ENCODE measurements at places on chromosomes 6 and 20.
A peak's percentile ranks its signal among the peaks of the same experiment; 100 is the strongest.

GRCh38 chr6:3406891-3407809 is 49.7 kb downstream of the SLC22A23 start:
- no peak for DNase-seq

DNA sequence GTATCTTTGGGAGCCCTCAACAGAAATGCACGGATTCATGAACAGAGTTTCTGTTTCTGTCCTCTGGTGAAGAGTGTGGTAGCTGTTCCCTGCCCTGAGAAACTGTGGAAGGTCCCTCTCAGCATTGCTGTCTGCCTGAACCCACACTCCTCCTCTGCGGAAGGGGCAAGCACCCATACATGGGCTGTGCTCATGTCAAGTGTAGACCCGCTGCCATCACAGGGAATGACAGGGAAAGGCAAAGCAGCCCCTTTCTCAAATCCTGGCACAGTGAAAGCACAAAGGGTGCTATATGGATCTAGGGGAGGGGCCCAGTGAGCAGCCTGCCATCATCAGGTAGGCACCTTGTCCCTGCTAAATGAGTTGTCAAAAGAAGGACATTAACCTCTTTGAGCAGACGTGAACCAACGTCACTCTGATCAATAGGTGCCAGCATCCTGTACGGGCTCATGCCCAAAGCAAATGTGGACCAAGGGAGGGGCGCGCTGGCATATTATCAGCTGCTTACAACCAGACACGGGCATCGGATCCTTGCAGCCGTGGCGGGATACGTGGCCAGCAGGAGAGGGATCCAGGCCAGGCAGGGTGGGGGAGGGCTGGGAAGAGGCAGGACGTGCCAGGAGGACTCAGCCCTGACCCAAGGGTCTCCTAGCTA is 231.2 kb upstream of the PMEPA1 start:
- no peak for DNase-seq

- DNase-seq: no peak
Measured at GRCh38 chr6:156464100-156464878, 312.9 kb upstream of the ARID1B start.

DNA sequence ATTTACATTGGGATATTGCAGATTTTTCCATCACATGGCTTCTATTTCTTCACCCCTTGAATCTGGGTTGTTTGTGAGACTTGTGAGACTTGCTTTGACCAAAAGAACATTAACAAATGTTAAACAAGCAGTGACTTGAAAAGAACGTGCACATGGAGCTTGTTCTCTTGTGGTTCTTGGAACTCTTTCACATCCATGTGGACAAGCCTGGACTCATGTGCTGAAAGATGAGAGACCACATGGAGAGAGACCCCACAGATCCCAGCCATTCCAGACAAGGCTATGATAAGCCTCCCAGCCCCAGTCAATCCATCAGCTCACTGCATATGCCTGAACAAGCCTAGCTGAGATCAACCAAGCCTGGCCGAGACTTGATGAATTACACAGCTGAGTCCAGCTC is 1365.7 kb upstream of the GJE1 start:
- DNase-seq: no peak

- DNase-seq: no peak
Measured at GRCh38 chr20:24970030-24970553, 21.0 kb downstream of the CST7 start.

- no peak for DNase-seq
Measured at GRCh38 chr6:145087034-145087433, 648.3 kb downstream of the EPM2A start.

GRCh38 chr20:57484772-57485171 is 40.2 kb downstream of the CTCFL start:
- no peak for DNase-seq

GRCh38 chr6:45732731-45733130 is 282.9 kb downstream of the CLIC5 start:
- no peak for DNase-seq

DNA sequence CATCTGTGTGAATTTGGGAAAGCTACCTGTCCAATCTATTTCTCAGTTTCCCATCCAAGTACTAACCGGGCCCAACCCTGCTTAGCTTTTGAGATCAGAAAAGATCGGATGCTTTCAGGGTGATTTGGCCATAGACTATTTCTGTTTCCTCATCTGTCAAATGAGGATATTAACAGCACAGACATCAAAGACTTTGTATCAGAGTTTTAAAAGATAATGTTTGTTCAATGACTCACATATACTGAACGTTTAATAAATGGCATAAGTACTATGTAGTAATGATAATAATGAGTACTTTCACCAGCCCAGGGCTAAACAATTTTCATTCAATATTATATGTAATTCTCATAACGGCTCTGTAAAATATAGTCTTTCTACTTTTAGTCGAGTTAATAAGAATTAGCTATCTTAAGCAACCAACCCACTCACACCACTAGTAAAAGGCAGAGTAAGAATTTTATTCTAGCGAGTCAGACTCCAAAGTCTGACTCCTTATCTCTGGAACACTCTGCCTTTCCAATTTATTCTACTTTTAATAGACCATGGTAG is 216.5 kb downstream of the ARHGAP18 start:
- no peak for DNase-seq

DNA sequence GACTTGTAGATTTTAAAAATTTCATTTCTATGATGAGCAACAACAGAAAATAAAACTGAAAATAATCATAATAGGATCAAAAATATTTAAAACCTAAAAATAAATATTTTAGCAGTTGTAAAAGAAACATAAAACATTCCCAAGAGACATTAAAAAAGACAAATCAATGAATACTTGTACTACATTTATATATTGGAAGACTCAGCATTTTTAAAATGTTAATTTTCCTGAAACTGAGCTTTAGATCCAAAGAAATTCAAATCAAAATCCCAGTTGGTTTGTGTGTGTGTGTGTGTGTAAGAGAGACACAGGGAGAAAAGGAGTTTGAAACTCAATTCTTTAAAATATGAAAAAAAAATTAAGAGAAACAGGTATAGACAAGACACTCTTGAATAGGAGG is 38.7 kb upstream of the DSE start:
- DNase-seq: no peak

GRCh38 chr6:33774774-33775173 is 14.2 kb downstream of the LEMD2 start:
- DNase-seq: no peak

DNA sequence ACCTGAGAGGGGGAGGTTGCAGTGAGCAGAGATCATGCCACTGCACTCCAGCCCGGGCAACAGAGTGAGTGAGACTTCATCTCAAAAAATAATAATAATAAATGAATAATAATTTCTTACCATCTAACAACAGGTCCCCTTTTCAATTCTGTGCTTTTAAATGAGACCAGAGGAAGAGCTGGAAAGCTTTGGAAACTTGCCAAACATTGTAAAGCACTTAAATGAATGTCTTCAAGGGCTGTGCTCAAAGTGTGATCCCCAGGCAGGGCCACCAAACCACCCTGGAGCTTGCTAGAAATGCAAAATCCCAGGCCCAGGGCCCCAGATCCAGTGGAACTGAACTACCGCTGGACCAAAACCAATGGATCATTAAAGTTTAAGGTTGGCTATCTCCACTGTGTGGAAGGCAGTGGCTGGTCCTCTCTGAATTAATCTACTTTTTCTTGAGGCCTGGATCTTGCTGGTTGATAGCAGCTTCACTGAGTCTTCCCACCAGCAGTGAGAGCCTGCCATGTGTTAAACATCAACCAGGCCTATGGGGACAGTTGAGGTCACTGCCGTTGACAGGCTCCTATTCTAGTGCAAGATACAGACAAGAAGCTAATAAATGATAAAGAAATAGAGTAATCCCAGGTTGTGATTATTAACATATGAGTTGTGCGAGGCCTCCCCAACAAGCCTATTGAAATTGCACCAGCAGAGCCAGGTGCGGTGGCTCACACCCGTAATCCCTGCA is 23.7 kb upstream of the TFAP2C start:
- DNase-seq: no peak

- DNase-seq: peak; percentile 11
Measured at GRCh38 chr6:35213824-35214756, at the start of gene SCUBE3. Gene SCUBE3, plus strand, starts transcription at chr6:35213956. Its CDS starts 463 bp downstream, at chr6:35214419.

DNA sequence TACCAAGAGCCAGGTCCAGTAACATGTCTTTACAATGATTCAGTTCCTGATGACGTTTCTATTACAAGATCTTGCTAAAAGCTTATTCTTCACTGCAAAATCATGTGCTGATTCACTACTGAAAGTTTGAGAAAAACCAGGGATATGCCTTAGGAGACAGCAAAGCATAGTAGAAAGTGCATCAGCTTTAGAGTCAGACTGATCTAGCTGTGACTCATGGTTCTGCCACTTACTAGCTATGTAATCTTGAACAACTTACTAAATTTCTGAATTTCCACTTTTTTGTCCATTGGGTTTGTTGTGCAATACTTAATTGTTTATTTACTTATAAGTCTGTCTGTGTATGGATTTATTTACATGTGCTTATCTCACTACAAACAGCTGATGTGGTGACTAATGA is 198.5 kb upstream of the RSPO3 start:
- DNase-seq: no peak

GRCh38 chr20:38804682-38805501 is 605 bp upstream of the PPP1R16B start:
- peak; percentile 87 for DNase-seq

GRCh38 chr20:33833333-33833732 is 22.2 kb downstream of the CHMP4B start:
- no peak for DNase-seq

DNA sequence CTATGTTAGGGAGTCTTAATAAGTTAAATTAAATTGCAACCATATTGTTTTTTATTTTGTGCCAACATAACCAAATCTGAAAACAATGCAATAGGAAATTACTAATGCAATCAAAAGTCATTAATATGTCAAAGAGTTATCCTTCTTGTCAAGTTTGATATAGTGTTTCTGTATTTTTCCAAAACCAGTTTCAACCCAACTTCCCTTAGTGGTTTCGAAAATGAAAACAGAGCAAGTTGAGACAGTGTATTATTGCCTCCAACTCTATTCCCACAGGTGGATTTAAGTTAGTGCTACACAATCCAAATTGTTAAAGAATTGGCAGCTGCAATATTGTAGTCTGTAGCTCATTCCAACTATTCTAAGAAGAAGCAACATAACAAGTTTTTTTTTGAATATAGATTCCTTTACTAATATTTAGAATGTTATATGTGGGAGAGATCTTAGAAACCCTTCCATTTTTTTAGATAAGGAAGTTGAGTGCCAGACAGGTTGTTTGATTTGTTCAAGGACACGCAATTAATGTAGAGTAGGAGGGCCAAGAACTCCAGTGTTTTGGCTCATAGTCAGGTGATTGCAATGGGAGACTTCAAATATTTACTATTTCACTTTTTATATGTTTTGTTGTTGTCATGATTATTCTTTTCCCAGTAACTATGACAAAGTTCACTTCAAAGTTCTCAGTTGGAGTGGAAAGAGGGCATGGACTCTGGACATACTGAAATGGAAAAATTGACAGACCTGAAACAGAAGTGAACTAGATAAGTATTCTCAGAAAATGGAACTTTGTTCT is 282.4 kb upstream of the HSF2 start:
- DNase-seq: no peak

DNA sequence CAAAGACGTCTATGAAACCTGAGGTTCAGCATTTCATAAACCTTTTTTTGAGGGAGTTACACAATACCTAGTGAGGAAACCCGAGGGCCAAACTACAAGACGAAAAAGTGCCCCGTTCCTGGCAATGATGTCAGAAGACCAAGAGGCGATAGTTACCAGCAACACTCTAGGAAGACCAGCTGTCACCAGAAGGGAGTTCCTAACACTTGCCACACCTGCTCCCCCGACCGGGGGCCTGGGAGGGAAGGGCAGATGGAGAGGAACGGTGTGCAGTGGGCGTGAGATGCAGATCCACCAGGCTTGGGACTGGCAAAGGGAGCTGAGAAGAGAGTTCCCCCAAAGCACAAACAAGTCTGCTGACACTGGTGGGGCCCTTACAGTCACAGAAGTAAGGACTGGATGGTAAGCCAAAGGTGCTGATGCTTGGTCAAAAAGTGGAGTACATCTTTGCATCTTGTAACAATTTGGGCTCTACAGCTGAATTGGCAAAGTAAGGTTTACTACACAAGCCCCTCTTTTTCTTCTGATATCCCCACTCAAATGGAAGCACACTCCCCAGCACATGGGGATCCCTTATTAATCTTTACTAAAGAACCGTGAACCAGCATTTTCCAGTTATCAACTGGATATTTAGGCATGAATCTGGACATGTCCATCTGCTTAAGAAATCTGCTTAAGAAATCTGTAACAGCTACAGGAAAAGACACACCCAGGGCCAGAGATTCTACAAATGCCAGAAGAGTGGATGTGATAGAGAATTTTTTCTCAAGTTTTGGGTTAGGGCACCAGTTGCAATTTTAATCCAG is 38.5 kb downstream of the PANK2 start:
- DNase-seq: no peak

- no peak for DNase-seq
Measured at GRCh38 chr6:139395891-139396301, 21.4 kb upstream of the CITED2 start.

DNA sequence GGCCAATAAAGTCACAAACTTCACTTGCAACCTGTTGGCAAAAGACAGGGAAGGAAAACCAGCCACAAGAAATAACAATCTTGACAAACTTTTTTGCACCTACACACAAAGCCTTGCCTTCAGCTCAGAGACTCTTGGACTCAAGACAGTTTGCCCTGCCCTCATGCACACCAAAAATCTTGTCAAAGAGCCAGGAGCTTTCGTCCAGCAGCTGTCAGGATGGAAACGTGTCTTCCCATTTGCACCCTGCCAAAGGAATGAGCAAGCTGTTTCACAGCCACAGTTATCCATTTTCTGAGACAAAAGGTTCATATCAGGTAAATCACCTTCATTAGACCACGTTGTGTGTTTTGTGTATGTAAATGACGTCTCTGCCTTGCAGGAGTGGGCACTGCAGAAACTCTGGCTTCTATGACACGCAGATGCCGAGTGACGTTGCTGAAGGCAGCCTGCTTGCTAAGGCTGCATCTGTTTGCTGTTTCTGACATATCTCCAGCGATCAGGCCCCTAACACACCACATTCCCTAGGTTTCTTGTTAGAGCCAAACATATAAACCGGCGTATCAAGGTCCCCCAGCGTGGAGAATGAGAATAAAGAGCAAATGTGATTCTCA is 193.4 kb downstream of the SYNDIG1 start:
- DNase-seq: no peak

GRCh38 chr6:45832063-45832462 is 183.6 kb downstream of the CLIC5 start:
- DNase-seq: no peak

DNA sequence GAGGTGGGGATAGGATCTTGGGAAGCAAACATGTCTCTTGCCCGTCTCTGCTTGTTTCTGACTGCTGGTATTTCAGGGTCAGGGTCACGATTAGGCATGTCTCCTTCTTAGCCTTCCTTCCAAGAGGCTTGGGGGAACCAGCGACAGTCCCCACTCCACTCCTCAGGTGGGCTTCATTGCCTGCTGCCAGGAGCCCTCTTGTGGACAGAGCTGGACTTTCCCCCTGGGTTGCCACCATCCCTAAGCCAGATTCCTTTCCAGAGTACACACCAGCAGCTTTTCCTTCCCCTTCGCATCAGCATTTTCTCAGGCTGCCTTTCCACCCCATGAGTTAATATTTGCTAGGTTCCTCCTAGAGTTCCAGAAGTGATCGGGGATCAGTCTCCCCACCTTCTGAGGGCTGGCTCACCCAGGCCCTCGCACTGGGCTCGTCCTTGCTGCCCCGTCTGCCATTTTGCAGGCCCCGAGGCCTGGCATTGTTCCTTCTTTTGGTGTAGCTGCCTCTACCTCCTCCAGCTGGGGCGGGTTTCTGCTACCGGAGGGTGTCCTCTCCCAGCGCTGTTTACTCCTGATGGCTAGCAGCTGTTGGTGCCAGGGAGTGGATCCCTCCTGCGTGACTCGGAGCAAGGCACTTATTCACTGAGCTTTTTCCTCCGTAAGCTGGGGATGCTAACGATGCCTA is 8.8 kb upstream of the C20orf144 start:
- peak; percentile 57 for DNase-seq
